CD4-positive, alpha-beta memory T cell (primary cell): ENCODE measurements at places on chromosomes 12 and 14. TPM values are rescaled to one million over a fixed set of nuclear protein-coding genes. Genes with fewer than 3 reads are reported as not detected.
A peak's percentile ranks its signal among the peaks of the same experiment; 100 is the strongest.

GRCh38 chr12:106131676-106132075 is 7.1 kb downstream of the NUAK1 start:
- no peak for DNase-seq

- DNase-seq: no peak
Measured at GRCh38 chr12:32777691-32778175, 22.0 kb upstream of the YARS2 start.

DNA sequence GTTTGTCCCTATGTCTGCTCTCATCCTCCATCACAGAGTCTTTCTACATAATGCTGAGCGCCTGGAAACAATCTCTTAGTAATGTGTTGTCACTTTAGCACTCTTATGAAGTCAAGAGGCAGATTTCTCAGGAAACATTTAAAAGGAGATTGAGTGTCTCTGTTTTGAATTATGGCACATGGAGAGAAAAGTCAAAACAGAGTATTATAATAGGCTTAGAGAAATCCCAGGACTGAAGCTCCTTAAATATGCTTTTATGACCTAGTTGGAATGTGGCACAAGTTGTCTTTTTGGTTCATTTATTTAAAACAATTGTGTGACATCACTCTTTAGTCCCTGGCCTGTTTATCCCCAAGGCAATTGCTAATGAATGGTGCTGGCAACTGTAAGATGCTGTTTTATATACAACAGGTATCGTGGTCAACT is 117.8 kb upstream of the HIF1A start:
- no peak for DNase-seq

DNA sequence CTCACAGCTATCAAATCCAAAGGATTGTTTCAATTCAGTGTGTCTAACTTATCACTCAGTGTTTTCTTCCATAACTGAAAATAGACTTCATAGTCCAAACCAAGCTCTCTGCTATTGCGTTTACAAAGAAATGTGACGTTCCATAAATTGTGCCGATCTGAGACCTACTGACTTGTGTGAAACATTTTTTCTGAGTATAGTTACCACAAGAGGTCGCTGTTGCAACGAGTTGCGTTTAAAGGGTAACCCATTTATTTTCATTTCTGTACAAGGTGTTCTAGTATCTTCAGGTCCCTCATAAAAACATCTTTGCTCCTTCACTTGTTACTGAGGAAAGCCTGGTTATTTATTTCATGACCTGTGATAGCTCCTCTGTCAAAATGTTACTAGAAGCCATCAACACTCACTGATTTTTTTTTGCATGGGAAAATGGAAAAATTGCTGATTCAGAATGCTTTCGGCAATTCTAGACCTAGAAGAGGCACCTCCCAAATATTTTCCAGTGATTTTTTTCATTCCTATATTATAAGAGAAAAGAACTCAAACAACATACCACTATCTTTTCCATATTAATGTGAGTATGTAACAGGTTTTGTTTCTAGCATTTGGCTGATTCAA is 60.9 kb upstream of the OR4E1 start:
- peak; percentile 63 for DNase-seq

DNA sequence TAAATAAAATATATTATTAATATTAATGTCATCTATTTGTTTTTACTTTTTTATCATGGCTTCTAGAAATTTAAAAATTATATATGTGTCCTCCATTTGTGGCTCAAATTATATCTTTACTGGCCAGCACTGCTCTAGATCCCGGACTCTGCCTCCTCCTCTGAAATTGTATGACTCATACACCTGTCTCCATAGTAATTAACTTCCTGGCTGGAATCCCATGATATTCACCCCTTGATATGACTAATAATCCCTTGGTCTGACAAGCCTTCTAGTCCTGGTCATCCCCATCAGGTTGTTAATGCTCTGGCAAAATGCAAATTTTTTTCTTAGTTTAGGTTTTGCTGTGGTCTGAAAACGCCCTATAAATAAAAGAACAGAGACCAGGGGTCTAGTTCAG is 116.2 kb downstream of the BMP4 start:
- DNase-seq: no peak

Gene KCNK13
- polyA plus RNA-seq: not detected

Gene NKX2-1
- not detected for polyA plus RNA-seq

Gene BCL2L14
- polyA plus RNA-seq: 0.41 TPM

Gene RPL6
- polyA plus RNA-seq: 361 TPM

Gene NANOG
- polyA plus RNA-seq: not detected

Gene EML5
- polyA plus RNA-seq: 0.46 TPM

Gene TDG
- polyA plus RNA-seq: 12.9 TPM

Gene PRIM1
- 46.9 TPM for polyA plus RNA-seq
